A549 treated with GW870086 at 1 μM for 4 hours (cell line): ENCODE measurements at places on chromosomes 5 and 9. TPM values are rescaled to one million over a fixed set of nuclear protein-coding genes. Genes with fewer than 3 reads are reported as not detected.

Gene NKD2
- total RNA-seq = 15.5 to 19.9 TPM (median 18.5 TPM) in 5 replicates

Gene IL13
- total RNA-seq = 0.12 TPM in 1 of 5 replicates, not detected in the others

Gene PCDHA10
- 0.03 to 0.05 TPM (median 0.04 TPM) in 4 of 5 replicates, not detected in the other for total RNA-seq

Gene BARHL1
- total RNA-seq = not detected in 5 replicates

Gene ESM1
- total RNA-seq = not detected in 5 replicates

Gene TAF11L5
- not detected in 5 replicates for total RNA-seq

Gene TRAF1
- total RNA-seq = 2.2 to 3.1 TPM (median 2.7 TPM) in 5 replicates

Gene KCNN2
- total RNA-seq = 0.14 to 0.22 TPM (median 0.17 TPM) in 3 of 5 replicates, not detected in the others

Gene FBLL1
- total RNA-seq = 0.10 to 0.19 TPM (median 0.11 TPM) in 3 of 5 replicates, not detected in the others

Gene SLC36A3
- not detected in 5 replicates for total RNA-seq

Gene CAMK2A
- 0.64 to 0.97 TPM (median 0.89 TPM) in 5 replicates for total RNA-seq

Gene SPTLC1
- 55.3 to 76.3 TPM (median 64.7 TPM) in 5 replicates for total RNA-seq

Gene PAEP
- total RNA-seq = 0.41 to 0.47 TPM (median 0.45 TPM) in 4 of 5 replicates, not detected in the other

Gene LOX
- total RNA-seq = 0.93 to 2.5 TPM (median 1.4 TPM) in 5 replicates

Gene HTR4
- total RNA-seq = not detected in 5 replicates

Gene C6
- not detected in 5 replicates for total RNA-seq

Gene EGFLAM
- 0.11 to 0.51 TPM (median 0.17 TPM) in 5 replicates for total RNA-seq
